ENCODE measurements at places on chromosomes 16 and 17. TPM values are rescaled to one million over a fixed set of nuclear protein-coding genes. Genes with fewer than 3 reads are reported as not detected.

DNA sequence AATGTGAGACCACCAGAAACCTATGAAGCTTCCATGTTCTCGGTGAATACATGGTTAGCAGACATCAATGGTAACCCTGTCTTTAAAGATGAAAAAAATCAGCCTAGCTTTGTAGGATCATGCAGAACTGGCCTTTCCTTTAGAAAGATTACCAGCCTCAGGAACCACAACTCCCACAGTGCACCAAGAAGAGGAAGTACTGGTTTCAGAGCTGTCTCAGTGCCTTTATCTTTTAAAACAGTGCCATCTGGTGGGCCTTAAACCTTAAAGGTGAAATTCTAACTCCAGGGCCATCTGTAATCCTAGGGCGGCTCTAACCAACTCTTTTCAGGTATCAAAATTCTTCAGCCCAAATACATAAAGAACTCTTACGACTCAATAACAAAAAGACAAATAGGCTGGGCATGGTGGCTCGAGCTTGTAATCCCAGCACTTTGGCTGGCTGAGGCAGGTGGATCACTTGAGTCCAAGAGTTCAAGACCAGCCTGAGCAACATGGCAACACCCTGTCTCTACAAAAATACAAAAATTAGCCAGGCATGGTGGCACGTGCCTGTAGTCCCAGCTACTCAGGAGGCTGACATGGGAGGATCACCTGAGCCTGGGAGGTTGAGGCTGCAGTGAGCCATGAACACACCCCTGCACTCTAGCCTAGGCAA lies 5.4 kb downstream of the ATPAF2 start:
- DNase-seq = peak; percentile 77

The ENPP7 gene
- polyA plus RNA-seq = not detected

DNA sequence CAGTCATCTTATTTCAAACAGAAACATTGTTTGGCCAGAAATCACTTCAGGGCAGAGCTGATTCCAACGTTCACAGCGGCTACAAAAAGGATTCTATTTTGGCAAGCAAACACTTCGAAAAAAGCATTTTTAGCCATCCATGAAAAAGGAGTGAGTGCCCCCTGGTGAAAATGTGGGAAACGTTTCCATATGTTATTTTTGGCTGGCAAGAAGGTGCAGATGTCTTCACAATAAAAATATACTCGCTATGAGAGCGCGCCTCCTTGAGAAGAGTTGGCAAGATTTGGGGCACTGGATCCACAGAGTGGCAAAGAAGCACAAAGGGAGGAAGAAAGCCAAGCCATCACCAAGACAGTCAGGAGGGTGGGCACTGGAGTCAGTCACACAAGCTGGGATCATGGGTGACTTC lies 191.1 kb downstream of the CHD9NB start:
- DNase-seq = peak; percentile 43

- DNase-seq = no peak
Observed at GRCh38 chr16:4570688-4571321, 14.7 kb downstream of the C16orf96 start.

The CX3CL1 gene
- polyA plus RNA-seq = 12.9 TPM

GRCh38 chr17:45282683-45283644 lies 21.1 kb upstream of the SPATA32 start:
- DNase-seq = no peak
